ENCODE measurements at places on chromosomes 4 and X.

DNA sequence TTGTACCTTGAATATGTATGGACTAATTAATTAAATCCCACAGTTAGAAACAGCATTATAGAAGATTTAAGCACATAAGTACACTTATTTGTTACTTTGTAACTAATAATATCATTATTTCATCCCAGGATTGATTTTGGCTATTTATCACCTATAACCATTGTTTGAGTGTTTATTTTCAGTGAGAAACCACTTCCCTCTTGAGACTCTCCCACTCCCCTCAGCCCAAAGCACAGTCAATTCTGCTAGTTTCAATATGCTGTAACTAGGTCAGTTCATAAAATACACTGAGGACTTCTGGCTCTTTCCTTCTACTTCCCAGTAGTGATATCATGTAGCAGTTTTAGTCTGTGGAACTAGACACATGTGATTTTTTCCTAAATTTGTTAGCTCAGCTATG lies 16.3 kb downstream of the OFD1 start:
- no peak for DNase-seq

GRCh38 chr4:168795346-168795745 lies 214.7 kb downstream of the CBR4 start:
- no peak for DNase-seq

GRCh38 chr4:20049889-20050288 lies 201.8 kb upstream of the SLIT2 start:
- DNase-seq: no peak

GRCh38 chr4:106422766-106423165 lies 54.2 kb upstream of the GIMD1 start:
- DNase-seq: peak; percentile 10

GRCh38 chr4:1516261-1516660 lies 110.0 kb upstream of the NKX1-1 start:
- DNase-seq: no peak

DNA sequence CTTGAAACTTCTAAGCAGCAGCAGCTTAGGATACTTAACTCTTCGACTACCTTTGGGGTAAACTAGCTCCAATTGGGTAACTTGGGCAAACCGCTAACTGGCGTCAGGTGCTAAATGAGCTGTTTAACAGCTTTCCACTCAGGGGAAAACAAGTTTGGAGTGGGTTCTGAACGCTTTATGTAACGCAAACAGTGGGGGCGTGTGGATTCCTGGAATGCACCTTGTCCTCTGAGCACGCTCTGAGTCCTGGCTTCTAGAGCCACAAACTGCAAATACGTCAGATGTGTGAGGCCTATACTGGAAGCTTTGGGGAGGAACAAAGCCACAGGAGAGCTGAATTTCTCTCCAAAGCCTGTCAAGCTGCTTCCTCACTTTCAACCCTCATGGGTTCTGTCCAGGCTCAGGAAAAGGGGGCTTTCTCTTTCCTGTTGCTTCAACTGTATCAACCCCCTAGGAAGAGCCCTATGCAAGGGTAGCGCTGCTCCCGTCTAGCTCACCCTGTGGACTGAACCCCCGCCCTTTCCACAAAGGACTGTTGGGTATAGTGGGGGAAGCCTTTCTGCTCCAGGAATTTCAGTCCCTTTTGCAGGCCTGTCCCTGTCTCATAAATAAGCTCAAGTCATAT lies 4.5 kb upstream of the WDR1 start:
- no peak for DNase-seq

DNA sequence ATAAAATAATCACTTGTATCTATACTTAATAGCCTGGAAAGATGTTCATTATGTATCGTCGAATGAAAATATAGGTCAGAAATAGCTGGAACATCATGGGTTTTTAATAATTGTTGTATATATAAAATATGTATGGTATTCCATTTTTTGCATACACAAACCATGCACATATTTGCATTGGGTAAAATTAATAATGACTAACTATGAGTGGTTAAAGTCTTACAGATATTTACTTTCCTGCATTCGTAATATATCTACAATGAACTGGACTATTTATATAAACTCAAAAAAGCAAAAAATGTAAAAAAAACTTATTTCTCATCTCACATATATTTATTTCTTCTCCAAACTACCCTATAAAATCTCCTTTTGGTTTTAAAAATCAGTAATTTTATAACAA lies 46.0 kb downstream of the CYLC1 start:
- DNase-seq: no peak
